Activated T-helper 1 cell treated with anti-CD3 and anti-CD28 coated beads, Interleukin-12 subunit alpha, Interleukin-12 subunit beta, Interleukin-2, Interleukin-4 antibody, amounts not matched to agents 30 ng/mL and 10 ng/mL and 1 ng/mL, durations not matched to agents 14 hours and 24 hours and 36 hours (primary cell): ENCODE measurements at places on chromosomes 4 and X.

GRCh38 chr4:98521486-98521885 lies 136.9 kb downstream of the TSPAN5 start:
- no peak for DNase-seq

GRCh38 chrX:19750028-19750782 lies 137.2 kb downstream of the SH3KBP1 start:
- DNase-seq, result no peak

GRCh38 chr4:41461780-41462307 lies 76.1 kb upstream of the LIMCH1 start:
- DNase-seq, result no peak

- no peak for DNase-seq
Observed at GRCh38 chr4:26067035-26067434, 153.0 kb downstream of the SMIM20 start.

- no peak for DNase-seq
Observed at GRCh38 chr4:70713453-70714078, 8.2 kb upstream of the RUFY3 start.

- no peak for DNase-seq
Observed at GRCh38 chrX:139224953-139225665, 305.4 kb upstream of the F9 start.

GRCh38 chrX:17164079-17164478 lies 210.9 kb upstream of the NHS start:
- DNase-seq, result no peak

DNA sequence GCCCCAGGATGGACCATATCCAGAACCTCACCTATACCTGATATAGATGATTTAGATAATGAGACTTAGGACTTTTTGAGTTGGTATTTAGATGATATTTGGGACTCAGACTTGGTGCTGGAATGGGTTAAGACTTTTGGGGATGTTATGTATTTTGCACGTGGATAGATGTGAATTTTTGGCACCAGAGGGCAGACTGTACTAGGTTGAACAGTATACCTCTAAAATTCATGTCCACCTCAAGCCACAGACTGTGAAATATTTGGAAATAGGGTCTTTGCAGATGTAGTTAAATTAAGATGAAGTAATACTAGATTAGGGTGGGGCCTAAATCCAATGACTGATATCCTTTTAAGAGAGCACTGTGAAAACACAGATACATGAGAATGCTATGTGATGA lies 15.6 kb downstream of the RBM41 start:
- no peak for DNase-seq

DNA sequence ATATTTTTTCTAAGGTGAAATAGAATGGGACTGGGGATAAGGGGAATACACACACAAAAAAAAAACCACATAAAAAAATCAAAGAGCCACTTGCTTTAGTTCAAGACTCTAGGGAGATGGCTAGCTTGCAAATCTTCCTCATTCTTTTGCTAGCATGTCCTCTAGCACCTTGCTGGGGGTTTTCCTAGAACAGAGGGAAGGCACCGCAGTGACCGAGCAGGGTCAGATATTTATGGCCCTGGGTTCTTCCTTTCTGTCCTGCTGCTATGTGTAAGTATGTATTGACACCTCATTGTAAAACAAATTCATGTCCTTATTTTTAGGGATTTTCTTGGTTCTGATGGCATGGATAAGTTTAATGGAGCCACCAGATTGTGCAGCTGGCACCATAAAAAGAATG lies 81.2 kb downstream of the SHISA3 start:
- no peak for DNase-seq

GRCh38 chr4:47368211-47368610 lies 95.3 kb downstream of the COMMD8 start:
- DNase-seq, result no peak

- DNase-seq, result no peak
Observed at GRCh38 chr4:79294064-79294463, 31.8 kb downstream of the NAA11 start.

DNA sequence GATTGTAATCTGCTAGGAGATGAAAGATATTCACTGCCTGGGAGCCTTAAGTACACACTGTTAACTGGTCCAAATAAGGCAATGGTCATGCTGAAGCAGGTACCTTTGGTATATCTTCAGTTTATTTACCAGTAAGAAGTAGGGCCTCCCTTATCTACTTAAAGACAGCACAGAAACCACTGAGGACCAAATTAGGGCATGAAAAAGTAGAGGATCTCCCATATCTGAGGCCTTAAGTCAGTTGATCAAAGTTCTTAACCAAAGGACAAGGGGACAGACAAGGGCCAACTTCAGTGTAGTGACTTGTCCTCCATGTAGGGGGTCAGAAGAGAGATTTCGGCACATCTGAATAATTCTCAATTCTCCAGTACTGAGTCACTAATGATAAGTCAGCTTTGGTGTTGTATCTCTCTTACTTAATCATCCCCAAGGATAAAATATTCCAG lies 59.1 kb downstream of the AMELX start:
- DNase-seq, result no peak

DNA sequence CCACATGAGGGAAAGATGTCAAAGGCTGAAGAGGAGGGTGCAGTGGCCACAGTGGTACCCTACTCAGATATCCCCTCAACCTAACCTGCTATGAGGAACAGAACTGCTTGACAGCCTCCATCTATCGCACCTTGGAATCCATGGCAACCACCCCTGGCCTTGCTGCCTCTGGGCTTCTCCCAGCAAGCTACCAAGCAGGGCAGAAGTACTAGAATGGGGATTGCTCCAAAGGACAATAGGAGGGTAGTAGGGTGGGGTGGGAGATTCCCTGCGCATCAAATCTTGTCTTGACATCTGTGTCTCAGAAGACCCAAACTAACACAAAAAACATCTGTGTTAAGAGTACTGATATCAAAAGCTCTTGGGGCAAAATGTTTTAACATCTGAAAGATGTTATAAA lies 118.2 kb downstream of the FBXW7 start:
- no peak for DNase-seq

GRCh38 chrX:132442691-132443090 lies 46.1 kb downstream of the MBNL3 start:
- DNase-seq, result no peak

- no peak for DNase-seq
Observed at GRCh38 chr4:177118596-177118995, 191.1 kb upstream of the NEIL3 start.

DNA sequence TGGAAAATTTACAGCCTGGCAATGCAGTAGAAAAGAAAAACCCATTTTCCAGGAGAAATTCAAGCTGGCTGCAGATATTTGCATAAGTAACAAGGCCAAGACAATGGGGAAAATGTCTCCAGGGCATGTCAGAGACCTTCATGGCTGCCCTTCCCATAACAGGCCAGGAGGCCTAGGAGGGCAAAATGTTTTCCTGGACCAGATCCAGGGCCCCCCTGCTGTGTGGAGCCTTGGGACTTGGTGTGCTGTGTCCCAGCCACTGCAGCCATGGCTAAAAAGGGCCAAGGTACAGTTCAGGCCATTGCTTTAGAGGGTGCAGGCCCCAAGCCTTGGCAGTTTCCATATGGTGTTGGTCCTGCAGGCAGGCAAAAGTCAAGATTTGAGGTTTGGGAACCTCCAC lies 29.8 kb downstream of the SOX3 start:
- no peak for DNase-seq

GRCh38 chr4:79651456-79651855 lies 243.4 kb upstream of the GK2 start:
- no peak for DNase-seq

DNA sequence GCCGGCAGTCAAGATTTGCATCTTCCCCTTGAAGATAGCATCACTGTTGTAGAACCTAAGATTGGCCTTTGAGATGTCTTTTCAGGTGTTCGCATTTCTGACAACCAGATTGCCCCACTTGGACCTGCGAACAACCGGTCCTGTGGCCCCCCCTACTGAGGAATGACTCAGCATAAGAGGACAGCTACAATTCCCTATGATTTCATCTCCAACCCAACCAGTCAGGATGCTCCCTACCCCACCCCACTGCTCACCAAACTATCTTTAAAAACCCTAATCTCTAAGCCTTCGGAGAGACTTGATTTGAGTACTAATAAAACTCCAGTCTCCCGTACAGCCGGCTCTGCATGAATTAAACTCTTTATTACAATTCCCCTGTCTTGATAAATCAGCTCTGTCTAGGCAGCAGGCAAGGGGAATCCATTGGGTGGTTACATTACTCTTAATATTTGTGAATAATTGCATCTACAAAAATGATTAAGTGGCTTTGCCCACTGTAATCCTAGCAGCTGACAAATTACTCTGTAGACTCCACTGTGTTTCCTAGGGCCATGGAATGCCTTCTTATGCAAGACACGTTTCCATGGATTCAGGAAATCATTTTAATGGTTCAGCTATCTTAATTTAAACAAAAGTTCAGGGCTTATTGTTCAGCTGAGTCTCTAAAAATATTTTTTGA lies 95.4 kb downstream of the GPR143 start:
- DNase-seq, result no peak

DNA sequence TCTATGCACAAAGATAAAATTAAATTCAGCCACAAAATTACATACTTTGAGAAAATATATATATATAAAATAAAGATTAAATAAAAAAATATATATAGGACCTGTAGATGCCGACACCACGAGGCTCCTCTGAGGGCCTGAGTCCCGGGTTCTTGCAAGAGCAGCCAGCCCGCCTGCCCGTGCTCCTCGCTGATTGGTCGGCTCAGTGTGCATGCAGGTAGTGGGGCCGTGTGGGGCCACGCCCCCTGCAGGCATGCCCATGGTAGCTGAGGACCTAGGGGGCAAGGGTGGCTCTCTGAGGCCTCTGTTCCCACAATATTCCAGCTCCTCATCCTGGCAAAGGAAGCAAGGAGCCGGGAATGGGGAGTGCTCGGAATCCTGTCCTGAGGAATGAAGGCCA lies 80.5 kb upstream of the AMELX start:
- no peak for DNase-seq

DNA sequence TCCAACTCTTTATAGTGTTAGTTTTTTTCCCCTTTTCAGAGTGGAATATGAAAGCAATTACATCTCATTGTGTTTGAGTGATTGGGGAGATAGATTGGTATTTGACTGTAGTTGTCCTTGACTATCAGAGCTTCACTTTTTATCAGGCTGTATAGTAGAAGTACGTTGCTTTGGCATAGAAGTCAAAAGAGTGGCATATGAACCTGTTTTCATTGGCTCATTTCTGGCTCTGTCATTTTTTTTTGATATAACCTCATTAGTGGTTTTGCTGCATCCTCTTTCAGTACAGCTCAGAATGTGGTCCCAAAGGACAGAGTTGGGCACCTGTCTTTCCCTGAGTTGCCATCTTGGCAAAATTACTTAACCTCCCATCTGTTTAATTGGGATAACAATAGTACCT lies 1.4 kb downstream of the TMA16 start:
- DNase-seq, result no peak

DNA sequence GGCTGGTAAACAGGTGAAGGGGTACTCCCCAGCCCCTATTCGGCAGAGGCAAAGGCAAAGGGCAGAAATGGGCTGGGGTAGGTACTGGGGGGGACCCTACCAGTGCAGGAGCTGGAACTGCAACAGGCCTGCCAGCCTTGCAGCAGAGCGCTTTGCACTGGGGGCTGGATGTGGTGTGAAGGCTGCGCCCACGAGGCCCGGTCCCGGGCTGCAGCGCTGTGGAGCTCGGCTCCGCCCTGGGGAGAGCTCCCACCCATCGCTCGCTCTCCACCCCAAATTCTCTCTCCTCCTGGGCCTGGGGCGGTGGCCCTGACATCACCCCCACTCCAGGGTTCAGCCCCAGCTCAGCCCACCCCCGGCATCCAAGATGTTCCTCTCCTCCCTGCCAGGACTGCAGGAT lies 24.2 kb downstream of the IQSEC2 start:
- no peak for DNase-seq

DNA sequence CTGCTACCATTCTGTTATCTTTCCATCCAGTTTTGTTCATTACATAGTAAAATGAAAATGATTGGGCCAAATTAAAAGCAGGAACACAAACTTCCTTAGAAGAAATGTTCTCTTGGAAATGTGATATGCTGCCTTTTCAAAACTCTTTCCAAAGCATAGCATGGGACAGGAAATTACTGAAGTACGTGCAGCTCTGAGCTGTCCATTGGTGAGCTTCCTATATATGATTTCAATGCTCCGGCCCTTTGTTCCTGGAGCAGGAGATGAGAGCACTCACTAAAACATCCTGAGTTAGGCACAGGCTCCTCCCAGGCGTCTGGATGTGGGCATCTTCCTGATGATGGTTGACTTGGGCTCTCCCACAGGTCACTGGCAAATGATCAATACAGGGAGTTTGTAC lies 33.0 kb upstream of the ANXA3 start:
- DNase-seq, result no peak

DNA sequence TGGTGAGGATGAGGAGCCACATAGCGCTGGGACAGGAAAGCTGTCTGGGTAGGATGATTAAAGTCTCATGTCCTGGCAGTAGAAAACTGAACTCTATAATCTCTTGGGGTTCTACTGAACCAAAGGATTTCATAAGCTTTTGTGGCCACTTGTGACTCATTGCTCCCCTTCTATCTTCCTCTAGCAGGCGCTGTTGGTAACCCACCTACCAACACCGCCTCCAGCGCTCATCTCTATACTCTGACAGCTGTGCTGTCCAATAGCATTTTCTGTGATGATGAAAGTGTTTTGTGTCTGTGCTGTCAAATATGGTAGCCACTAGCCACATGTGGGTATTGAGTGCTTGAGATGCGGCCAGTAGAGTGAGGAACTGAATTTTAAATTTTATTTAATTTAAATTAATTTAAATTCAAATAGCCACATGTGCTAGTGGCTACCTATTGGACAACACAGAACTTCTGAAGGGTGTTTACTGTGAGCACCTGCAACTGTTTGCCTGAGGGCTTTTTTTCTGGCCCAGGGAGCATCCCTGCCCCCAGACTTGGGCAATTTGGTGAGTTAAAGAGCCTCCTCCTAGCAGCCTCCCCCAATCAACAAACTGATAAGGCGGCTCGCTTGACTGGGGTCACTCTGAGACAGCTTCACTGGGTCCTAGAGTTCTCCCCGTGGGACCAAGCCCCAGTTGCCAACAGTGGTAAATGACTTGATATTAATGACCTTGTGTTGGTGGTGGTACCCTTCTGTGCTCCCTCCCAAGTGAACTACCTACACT lies 169.2 kb upstream of the ATP6AP2 start:
- DNase-seq, result no peak

- DNase-seq, result no peak
Observed at GRCh38 chr4:2417765-2418649, at the start of gene ZFYVE28. Gene ZFYVE28, minus strand, starts transcription at chr4:2418645. Its CDS starts 322 bp downstream, at chr4:2418323.

DNA sequence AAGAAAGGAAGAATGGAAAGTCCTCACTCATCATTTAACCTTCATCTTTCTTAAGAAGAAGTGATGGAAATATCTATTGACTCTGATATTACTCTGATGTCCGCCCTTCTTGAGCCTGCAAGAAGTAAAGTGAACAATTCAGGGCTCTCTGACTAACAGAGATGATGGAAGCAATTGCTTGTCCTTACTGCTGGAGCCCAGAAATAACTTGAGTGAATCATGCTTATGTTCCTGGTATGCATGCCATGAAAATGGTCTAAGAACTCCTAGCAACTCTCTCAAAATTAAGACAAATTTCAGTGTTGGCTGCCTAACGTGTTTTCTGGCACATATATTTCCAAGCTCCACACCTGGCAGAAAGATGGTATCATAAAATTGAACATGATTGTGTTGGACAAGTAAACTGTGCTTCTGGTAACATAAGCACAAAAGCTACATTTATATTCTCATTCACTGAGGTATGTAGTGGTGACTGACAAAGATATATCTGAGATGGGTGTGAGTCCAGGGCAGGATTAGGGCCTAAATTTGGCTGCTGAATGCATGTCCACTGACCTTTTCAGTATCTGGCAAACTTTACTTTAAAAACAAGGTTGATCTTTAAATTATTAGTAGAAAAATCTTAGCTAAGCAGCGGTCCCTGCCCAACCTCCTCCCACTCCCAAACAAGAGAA lies 109.2 kb upstream of the OTUD4 start:
- DNase-seq, result no peak
